ENCODE measurements at places on chromosomes 16 and 17.

- no peak for DNase-seq
These were observed 35.6 kb upstream of the ENDOV start for GRCh38 chr17:80379348-80379747.

DNA sequence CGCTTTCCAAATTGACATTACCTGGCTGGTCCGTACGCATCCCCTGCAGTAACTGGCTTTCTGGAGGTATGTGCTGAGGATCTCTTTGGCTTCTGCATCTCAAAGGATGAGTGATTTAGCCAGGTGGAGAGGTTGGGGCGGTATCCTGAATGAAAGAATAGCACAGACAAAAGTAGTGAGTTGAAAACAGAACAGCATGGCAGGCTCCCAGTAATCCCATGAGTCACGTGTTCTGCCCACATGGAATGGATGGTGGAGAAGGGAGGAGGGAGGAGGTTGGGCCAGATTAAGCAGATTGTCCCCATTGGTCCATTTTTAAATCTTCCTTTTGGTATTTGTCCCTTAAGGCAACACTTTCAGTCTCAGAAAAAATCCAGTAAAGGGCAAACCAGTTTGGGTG is 176.0 kb downstream of the WWOX start:
- no peak for DNase-seq

GRCh38 chr17:82722341-82723013 is 6.0 kb downstream of the FN3KRP start:
- DNase-seq = no peak

DNA sequence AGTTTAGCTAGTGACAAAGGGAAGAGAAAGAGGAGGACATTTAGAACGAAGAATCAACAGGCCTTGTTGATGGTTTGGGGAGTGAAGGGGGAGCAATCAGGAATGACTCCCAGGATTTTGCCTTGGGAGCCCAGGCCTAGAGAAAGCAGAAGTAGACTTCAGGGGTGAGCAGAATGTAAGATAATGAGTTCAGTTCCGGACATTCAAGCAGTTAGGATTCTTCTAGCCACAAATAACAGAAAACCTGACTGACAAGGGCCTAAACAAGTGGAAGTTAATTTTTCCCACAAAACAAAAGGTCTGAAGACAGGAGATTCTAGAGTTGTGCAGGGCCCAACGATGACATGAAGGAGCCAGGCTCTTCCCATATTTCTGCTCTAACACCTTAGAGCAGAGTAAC is 45.9 kb downstream of the SKAP1 start:
- no peak for DNase-seq

DNA sequence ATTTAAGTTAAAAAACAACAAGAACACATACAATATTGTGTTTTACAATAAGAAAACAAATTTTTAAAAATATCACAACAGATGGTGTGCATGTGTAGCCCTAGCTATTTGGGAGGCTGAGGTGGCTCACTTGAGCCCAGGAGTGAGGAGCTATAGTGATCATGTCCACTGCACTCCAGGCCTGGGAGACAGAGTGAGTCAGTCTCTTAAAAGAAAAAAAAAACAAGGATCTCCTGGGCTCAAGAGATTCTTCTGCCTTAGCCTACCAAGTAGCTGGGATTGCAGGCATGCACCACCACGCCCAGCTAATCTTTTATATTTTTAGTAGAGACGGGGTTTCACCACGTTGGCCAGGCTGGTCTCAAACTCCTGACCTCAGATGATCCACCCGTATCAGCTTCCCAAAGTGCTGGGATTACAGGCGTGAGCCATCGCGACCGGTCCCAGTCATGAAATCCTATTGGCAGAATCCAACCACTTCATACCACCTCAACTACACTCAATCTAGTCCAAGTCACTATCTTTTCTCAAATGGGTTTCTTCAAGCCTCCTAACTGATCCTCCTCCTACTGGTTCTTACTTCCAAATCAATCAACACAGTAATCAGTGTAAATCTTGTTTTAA is 55.0 kb downstream of the STH start:
- no peak for DNase-seq

GRCh38 chr16:82129881-82130280 is 40.1 kb downstream of the MPHOSPH6 start:
- DNase-seq = no peak

- DNase-seq = no peak
These were observed at the start of gene MEIOC for GRCh38 chr17:44655983-44656710. MEIOC (plus strand) TSS chr17:44656468; CDS start chr17:44656614, 146 bp downstream.

DNA sequence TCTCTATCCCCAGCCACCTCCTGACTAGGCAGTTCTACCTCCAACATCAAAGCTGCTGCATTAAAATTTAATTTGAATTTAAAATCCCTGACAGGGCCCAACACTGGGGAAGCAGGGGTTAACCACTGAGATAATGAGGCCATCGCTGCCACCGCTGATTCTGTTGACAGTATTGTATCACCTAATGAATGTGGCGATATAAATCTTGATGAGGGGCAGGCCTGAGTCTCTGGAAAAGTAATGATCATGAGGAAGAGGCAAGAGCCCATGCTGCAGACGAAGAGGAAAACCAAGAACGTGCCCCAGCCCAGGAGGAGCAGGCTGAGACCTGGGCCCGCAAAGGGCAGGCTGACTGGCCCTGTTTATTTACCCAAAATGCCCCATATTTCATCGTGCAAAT is 251.4 kb upstream of the ZFHX3 start:
- DNase-seq = no peak

DNA sequence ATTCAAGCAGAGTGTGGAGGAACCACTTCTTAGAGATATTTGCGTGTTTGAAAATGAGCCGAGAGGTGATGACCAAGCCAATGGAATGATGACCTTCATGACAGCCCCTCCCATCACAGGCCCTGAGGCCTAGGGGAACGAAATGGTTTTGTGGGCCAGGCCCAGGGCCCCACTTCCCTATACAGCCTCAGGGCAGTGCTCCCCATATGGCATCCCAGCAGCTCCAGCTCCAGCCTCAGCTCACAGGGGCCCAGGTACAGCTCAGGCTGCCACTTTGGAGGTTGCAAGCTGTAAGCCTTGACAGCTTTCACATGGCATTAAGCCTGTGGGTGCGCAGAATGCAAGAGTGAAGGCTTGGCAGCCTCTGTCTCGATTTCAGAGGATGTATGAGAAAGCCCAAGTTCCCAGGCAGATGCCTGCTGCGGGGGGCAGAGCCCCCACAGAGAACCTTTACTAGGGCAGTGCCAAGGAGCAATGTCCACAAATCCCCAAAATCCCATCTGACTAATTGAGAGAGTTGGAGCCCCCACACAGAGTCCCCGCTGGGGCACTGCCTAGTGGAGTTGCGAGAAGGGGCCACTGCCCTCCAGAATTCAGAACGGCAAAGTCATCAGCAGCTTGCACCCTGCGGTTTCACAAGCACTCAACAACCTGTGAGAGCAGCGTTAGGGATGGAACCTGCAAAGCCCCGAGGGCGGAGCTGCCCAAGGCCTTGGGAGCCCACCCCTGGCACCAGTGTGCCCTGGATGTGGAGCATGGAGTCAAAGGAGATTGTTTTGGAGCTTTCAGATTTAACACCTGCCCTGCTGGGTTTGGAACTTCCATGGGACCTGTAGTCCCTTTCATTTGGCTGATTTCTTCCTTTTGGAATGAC is 21.2 kb downstream of the CHMP6 start:
- no peak for DNase-seq

DNA sequence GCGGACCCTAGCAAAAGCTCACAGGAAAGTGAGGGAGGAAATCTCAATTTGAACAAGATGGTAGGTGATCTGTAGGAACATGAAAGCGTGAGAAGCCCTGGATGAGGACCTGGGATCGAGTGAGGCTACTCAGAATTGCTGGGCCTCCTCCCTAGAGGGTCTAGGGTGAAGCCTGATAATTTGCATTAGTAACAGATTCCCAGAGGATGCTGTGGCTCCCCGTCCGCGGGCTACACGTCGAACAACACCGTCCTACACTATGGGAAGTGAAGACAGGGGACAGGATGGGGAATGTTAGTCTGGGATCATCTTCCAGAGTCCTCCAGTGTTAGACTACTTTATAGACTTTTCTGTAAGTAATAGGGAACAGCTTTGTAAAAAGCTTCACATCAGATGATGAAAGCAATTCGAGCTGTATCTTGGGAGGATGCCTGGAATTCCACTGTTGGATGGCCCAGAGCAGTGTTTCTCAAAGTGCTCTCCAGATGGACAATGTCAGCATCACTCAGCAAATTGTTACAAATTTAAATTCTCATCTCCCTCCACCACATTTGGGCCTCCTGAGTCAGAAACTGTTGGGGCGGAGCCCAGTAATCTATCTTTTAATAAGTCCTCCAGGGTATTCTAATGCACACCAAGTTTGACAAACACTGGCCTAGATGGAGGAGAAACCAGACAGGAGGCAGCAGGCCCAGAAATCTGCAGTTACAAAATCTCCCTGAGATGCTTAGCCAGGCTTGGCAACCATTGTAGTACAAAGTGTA is 6.5 kb downstream of the FNDC8 start:
- DNase-seq = no peak

- no peak for DNase-seq
These were observed 8.0 kb upstream of the WFDC1 start for GRCh38 chr16:84286578-84287240.

DNA sequence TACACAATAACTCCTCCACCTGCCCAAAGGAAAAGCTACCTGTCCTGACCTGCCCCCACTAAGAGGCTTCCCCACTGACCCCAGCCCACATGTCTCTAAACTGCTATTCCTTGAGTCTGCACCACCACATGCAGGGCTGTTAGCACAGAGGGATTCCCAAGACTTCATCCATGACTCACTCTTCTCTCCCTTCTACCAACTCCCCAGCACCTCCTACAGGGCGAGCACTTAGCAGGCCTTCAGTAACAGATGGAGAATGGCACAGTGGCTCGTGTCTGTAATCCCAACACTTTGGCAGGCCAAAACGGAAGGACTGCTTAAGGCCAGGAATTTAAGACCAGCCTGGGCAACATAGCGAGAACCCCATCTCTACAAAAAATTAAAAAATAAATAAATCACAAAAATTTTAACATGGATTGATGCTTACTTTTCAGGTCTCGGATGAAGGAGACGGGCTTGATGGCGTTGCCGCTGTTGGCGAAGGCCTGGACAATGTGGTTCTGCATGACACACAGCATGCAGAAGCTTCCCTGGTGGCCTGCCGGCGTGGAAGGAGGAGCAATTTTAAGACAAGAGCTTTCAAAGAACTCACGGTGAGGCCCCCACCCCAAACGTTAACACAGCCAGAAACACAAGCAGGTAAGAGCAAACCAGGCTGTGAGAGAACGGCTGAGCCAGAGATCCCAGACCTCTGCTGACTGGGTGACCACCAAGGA is 12.0 kb downstream of the USP36 start:
- no peak for DNase-seq

DNA sequence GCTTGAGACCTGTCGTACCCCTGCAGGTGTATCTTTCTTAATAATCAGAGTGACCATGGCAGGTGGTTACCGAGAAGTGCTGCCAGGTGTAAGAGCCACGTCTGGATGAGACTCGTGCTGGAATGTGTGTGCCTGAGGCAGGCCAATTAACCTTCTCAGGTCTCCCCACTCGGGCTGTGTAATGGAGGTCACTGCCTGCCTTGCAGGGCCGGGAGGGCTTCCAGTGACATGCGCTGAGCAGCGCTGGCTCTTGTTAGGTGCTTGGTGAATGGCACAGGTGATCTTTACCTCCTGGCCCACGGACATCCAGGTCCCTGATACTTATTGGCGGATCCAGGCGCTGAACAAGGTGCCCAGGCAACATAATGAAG is 4.6 kb upstream of the GSE1 start:
- DNase-seq = no peak

- no peak for DNase-seq
These were observed 15.5 kb downstream of the METTL9 start for GRCh38 chr16:21614896-21615295.

GRCh38 chr17:34246446-34246845 is 8.6 kb upstream of the CCL2 start:
- DNase-seq = no peak

- no peak for DNase-seq
These were observed 219.9 kb downstream of the ENGASE start for GRCh38 chr17:79294459-79295071.

- DNase-seq = no peak
These were observed 100.2 kb downstream of the WSCD1 start for GRCh38 chr17:6170349-6170748.

DNA sequence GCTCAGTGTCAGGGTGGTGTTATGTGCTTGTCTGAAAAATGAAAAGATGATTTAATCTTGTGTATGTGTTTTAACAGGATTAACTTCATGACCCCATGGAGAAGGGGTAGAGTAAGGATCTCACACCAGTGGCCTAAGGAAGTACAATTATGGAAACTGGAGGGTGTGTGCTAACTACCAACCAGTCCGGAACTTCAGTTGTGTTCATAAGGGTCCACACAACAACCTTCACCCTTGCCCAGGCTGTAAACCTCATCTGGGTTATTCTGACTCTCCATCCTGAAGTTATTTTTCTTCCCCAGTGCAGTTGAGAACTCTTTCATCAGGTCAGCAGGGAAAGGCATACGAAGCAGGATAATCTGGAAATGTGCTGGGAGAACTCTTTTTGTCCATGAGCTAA is 158.9 kb downstream of the MAP2K6 start:
- no peak for DNase-seq

- DNase-seq = no peak
These were observed 36.3 kb upstream of the CDRT4 start for GRCh38 chr17:15503731-15504130.

DNA sequence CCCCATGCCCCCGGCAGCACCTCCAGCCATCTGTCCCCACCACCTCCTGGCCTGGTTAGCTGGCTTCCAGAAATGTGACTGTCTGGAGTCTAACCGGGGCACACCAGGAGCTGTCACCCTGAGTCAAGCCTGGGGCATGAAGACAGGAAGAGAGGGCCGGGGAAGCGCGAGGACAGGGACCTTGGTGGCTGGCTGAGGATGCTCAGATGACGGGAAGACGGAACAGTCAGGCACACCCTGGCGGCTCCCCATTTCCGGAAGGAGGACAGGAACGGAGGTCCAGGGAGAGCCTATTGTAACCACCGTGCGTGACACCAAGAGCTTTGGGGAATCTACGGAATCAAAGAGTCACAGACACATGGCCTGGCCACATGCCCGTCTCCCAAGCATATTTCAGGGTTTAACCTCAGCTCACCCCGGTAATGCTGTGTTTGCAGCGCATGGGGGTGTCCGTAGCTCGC is 51.7 kb downstream of the SDK2 start:
- no peak for DNase-seq

DNA sequence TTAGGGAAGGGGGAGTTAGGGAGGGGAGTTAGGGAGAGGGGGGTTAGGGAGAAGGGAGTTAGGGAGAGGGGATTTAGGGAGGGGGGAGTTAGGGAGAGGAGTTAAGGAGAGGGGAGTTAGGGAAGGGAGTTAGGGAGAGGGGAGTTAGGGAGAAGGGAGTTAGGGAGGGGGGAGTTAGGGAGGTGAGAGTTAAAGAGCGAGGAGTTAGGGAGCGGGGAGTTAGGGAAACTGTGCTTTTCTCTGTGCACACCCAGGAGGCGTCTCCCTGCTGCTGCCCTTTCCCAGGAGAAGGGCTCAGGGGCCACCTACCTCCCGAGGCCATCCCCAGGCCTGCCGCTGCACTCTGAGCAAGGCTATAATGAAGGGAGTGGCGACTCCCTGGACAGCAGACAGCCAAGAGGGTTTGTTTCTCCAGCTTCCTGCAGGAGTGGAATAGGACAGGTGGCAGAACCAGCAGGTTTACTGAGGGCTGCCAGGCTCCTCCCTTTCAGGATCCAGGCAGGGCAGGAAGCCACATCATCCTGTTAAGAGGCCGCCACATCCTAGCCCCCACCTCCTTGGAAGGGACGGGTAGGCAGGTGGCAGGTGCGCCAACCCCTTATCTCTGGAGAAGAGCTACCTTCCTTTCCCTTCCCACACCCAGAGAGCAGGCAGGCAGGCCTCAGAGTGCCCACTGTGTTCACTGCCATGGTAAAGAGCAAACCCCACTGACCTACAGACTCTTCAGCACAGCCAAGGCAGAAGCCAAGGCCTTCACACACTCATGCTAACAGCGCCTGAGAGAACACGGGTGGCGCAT is 4.3 kb downstream of the CANT1 start:
- DNase-seq = no peak

Data from HS-5 (cell line).